GM10248 (cell line): ENCODE measurements at places on chromosomes 5 and 9.
A peak's percentile ranks its signal among the peaks of the same experiment; 100 is the strongest.

DNA sequence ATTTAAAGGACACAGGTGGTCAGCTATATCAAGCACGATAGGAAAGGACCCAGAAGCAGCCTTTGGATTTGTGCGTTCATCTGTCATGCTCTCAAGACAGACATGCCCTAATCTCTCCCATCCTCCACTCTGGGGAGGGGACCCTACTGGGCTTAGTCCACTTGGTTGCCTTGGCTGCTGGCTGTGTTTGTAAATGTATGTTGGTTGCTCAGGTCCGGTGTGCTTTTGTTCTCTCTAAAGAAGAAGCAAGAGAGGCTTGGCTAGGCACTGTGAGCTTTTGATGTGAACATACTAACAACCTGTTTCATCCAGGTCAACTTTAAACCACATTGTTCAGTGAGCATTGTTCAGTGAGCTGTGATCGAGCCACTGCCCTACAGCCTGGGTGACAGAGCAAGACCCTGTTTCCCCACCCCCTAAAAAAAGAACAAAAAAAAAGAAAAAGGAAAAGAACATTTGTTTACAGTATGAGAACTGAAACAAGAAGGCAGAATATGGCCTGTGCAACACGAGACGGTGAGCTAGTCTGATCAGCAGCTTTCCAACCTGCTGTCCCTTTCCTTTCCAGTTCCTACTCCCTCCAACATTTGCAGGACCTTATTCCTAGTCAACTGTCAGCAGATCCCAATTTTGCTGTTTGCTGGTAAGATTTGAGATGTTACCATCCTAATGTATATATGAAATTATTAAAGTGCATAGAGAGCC lies 228.3 kb downstream of the ARHGAP26 start:
- DNase-seq: peak; percentile 27

GRCh38 chr5:164713682-164714081 lies 1208.3 kb downstream of the MAT2B start:
- DNase-seq: no peak

DNA sequence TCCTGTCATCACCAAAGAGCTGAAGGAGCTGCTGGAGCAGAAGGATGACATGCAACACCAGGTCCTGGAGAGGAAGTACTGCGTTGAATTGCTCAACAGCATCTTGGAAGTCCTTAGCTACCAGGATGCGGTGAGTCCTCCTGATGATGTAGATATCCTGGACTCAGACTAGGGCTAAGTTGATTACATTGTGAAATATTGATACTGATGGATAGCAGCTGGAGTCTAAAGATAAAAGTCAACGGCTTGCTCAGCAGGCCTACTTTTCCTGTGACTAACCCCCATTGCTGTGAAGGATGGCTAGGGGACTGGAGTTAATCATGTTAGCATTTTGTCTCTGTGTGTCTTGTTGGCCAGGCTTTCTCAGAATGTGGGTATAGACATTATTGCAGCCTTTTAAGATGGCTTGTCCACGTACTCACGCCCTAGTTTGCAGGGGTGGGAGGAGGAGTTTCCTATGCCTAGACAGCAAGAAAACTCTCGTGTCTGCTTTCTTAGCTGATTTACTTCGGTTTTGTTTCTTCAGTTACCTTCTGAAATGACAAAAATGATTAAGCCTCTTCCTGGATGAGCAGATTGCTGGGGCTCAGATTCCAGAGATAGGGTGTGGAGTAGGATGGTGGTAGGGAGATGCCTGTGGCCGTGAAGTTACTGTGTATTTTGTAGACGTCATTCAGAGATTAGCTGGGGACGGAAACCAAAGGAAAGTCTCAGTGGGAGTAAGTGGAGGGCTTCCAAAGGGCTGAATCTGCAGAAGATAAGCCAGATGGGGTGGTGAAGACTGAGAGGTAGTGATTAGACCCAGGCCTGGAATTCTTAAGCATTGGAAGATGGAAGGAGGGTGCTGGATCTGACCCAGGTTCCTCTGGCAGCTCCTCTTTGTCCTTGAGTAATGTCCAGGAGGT lies 166.3 kb downstream of the DOCK2 start:
- no peak for DNase-seq

DNA sequence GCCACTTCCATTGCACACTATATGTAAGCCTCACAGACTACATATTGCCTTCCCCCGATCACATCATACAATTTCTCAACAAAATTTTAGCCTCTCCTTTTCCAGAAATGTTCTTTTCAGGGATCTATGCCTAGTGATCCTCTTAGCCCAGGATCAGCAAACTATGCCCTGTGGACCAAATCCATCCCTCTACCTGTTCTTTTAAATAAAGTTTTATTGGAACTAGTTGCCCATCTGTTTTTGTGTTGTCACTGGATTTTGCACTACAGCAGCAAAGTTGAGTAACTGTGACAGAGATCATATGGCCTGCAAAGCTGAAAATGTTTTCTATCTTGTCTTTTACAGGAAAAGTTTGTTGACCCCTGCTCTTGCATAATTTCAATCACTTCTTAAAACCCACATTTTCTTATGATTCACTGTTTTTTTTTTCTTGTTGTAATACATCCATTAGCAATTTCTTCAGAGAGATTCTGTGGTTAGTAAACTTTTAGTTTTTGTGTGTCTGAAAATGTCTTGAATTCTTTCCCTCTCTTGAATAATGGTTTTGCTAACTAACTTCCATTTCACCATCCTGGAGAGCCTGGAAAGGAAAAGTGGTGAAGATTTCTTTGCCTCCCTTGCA lies 7.1 kb downstream of the TXNDC8 start:
- no peak for DNase-seq

DNA sequence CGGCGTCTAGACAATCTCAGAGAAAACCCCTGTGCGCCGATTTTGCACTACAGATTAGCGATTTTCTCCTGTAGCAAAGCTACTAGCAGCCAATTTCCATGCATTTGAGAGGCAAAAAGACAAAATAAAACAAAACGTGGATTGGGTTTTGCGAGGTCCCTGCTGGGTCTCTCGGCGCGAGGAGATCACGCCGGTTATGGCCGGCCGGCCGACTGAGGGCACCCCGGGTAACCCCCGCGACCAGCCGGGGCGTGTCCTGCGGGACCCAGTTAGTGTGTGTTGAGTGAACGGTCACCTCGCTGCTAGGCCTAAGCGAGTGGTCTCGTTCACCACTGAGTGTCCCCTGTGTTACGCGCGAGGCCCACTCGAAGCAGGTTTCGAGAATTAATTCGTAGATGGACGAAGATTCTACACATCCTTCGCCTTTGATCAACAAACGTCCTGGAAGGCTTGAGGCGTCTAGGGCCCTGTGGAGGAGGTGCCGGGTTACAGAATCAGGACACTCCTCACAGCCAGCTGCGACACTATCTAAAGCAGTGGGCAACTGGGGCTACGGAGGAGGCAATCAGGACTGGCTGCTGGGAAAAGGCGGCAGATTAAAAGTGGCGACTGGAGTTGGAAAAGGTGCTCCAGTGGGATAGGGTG lies 764 bp upstream of the VDAC1 start:
- peak; percentile 63 for DNase-seq

GRCh38 chr5:159917994-159918393 lies 1.7 kb downstream of the ADRA1B start:
- no peak for DNase-seq

DNA sequence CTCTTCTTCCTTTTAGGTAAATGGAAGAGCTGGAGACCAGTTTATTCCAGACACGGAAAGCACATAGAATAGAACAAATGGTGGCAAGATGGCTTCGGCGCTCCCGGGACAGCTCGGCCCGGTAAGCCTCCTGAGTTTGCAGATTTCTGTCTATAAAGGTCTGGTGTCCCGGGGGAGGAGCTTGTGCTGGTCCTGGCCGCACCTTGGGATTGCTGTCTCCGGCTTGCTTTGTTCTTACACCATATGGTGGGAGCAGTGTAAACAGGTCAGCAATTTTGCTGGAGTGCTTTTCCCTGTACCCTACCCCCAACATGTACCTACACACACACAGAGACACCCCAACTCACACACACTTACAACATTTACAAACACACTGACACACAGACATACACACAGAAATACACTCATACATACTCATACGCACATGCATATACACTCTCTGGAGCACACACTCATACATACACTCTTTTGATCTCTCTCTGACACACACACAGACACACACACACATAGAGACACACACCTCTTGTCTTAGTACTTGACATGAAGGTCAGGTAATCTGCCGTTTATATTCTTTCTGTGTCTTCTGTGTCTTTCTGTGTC lies 42.0 kb downstream of the FRMPD1 start:
- DNase-seq: no peak

DNA sequence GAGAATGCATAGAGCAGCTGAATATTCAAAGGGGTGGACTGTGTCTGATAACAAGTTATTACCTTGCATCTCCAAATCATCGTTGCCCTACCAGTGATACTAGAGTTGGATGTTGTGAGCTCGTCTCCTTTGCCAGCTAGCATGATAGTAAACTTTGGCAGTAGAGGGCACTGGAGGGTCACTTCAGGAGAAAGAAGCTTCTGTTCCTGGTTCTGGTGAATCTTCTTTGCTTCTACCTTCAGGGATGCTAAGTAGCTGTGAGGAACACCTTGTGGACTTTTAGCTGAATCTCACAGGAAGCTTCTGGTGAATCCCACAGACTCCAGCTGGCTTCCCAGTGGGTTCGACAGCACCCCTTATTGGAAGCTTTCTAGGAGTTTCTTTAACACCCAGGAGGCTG lies 626.6 kb upstream of the SGCD start:
- DNase-seq: no peak

DNA sequence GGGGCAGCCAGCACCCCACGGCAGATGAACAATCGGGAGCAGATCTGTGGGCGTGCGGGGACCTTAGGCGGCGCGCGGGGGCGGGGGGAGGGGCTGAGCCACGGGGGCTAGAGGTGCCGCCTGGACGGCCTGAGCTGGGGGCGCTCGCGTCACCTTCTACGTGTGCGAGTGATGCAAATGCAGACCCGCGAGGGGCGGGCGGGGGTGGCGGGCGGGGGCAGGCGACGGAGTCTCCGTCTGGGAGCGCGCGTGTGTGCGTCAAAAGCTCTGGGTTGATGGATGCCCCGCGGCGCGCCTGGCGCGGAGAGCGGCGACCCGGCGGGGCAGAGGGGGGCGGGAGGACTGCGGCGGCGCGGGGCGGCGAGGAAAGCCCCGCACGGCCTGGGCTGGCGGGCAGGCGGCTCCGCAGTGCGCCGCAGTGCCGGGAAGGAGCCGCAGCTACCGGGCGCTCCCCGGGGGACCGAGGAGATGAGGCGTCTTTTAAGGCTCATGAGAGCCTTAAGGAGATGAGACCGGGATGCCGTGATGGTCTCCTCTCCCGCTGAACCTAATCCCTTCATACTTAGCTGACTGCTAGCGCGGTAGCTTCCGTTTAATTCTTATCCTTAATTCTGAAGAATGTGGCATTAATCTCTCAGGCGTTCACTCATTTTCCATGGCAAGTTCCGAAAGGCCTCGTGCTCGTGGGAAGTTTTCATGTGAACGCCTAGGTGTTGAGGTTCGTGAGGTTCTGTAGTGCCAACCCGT lies 1.5 kb downstream of the SV2C start:
- DNase-seq: peak; percentile 20

GRCh38 chr9:92970467-92970923 lies 23.2 kb downstream of the FGD3 start:
- peak; percentile 17 for DNase-seq
